ENCODE measurements at places on chromosomes 6 and 20. TPM values are rescaled to one million over a fixed set of nuclear protein-coding genes. Genes with fewer than 3 reads are reported as not detected.

MUC22 gene
- total RNA-seq = 0.05 TPM

DPPA5 gene
- not detected for total RNA-seq

BANF2 gene
- not detected for total RNA-seq

RSPH9 gene
- total RNA-seq = 0.24 TPM

Data from A549 treated with CpdA at 1 μM for 4 hours (cell line).